ENCODE measurements at places on chromosomes 7 and 10. TPM values are rescaled to one million over a fixed set of nuclear protein-coding genes. Genes with fewer than 3 reads are reported as not detected.

The FOXP2 gene
- total RNA-seq, result 0.65 TPM

The TFAM gene
- 47.1 TPM for total RNA-seq

The SPDYE2 gene
- not detected for total RNA-seq

The SLC16A9 gene
- total RNA-seq, result 0.97 TPM

The BNIP3 gene
- total RNA-seq, result 50.9 TPM

The OR6B1 gene
- not detected for total RNA-seq

The MAT1A gene
- not detected for total RNA-seq

The ACTR3C gene
- 1.5 TPM for total RNA-seq

The SORCS1 gene
- not detected for total RNA-seq

The TAX1BP1 gene
- total RNA-seq, result 97.7 TPM

The PCGF5 gene
- total RNA-seq, result 29.5 TPM

The SPDYE11 gene
- total RNA-seq, result not detected

The LAMB1 gene
- total RNA-seq, result 442 TPM

The SAP25 gene
- not detected for total RNA-seq

The FOXI2 gene
- not detected for total RNA-seq

The DPY19L1 gene
- total RNA-seq, result 70.2 TPM

The CFAP46 gene
- 1.3 TPM for total RNA-seq

The EMX2 gene
- total RNA-seq, result 0.15 TPM

The ZNF727 gene
- total RNA-seq, result not detected

The CPA2 gene
- total RNA-seq, result not detected

The C10orf67 gene
- under 0.01 TPM for total RNA-seq

The ZNF37A gene
- total RNA-seq, result 7.1 TPM

All from epithelial cell of umbilical artery (primary cell).